ENCODE measurements at places on chromosomes 4 and X. TPM values are rescaled to one million over a fixed set of nuclear protein-coding genes. Genes with fewer than 3 reads are reported as not detected.

RASGEF1B gene
- 28.0 TPM for total RNA-seq

GRCh38 chr4:159227378-159227777 is 124.5 kb downstream of the RAPGEF2 start:
- no peak overlapping the region for H3K27ac ChIP-seq
- no peak overlapping the region for H3K4me3 ChIP-seq
- H3K4me1 ChIP-seq, result no peaks in the 10 kb centered on the region

REELD1 gene
- total RNA-seq, result not detected

GRCh38 chrX:74421740-74422352 is 553 bp downstream of the SLC16A2 start:
- H3K4me3 ChIP-seq, result no peak overlapping the region
- no peak overlapping the region for H3K27ac ChIP-seq
- H3K36me3 ChIP-seq, result no peaks in the 10 kb centered on the region
- peaks cover 5% of the 10 kb centered on the region for H3K27me3 ChIP-seq
- H3K4me1 ChIP-seq, result peaks cover 7% of the 10 kb centered on the region

HSPA4L gene
- total RNA-seq, result not detected

DDX53 gene
- total RNA-seq, result not detected

DNA sequence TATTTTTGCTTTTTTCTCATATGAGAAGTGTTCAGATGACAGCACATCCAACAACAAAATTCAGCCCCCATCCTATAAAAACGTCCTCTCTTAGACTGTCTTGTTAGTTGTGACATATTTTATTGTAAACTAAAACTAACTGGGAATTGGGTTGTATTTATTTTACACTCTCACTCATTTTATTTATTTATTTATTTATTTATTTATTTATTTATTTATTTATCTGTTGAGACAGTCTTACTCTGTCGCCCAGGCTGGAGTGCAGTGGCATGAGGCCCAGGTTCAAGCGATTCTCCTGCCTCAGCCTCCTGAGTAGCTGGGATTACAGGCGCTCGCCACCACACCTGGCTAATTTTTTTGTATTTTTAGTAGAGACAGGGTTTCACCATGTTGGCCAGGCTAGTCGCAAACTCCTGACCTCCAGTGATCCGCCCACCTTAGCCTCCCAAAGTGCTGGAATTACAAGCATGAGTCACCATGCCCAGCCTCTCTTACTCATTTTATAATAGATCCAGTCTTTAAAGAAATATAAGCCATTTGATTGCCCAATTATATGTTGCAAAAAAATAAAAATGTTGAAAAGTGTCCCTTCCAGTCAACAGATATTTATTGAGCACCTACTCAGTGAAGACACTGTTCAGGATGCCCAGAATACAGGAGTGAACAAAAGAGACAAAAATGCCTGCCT is 44.6 kb downstream of the PALLD start:
- peaks cover 3% of the 10 kb centered on the region for H3K27me3 ChIP-seq
- no peaks in the 10 kb centered on the region for H3K4me1 ChIP-seq
- H3K4me3 ChIP-seq, result no peak overlapping the region
- DNase-seq, result no peak
- H3K27ac ChIP-seq, result no peak overlapping the region

DNA sequence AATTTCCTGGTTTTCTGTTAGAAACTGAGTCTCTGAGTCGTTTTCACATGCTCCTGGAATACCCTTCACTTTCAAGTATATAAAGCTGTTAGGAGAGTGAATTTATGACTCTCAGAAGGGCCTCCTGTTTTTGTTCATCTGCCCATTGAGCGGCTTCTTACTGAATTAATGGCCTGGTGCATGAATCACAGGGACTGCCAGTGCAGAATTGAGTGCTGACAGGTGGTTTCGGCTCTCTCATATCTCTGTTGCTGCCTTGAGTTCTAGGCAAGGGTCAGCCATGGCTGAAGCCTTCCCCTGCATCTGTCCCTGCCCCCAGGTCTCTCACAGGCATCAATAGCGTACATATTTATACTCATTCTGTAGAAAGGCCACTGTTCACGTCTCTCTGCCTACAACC is 22.7 kb upstream of the SEPSECS start:
- H3K27ac ChIP-seq, result no peak overlapping the region
- no peaks in the 10 kb centered on the region for H3K4me1 ChIP-seq
- H3K27me3 ChIP-seq, result no peaks in the 10 kb centered on the region
- DNase-seq, result no peak
- no peak overlapping the region for H3K4me3 ChIP-seq
- H3K36me3 ChIP-seq, result no peaks in the 10 kb centered on the region

DNA sequence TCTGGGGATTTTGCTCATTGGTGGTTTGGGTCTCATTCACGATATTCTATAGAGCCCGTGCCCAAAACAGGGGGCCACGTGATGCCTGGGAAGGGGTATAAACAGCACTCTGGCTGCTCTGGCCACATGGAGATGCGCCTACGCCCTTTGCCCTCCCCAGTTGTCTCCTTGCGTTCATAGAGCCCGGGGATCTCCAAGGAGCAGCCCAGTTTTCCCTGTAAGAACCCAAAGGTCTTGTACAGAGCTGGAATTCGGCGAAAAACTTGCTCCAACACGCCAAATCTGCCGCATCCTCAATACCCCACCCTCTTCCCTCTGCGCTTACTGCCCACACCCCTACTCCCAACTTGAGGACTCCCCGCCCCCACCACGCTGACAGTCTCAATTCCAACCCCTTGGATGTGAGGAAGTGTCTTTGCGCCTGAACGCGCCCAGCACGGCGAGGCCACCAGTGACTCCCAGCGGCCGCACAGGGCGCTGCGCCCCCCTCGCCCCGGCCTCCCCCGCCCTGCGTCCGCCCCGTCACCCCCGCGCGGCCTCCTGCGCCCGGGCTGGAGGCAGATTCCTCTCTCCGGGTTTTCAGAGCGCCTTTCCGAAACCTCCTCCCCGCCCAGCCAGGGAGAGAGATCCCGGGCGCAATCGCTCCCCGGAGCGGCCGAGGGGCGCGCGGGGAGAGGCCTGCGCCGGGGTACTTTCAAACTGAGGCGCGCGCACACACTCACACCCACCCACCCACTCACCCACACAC is at the start of gene NHS:
Gene NHS (plus strand): TSS at position 582 of the 748 bp plus-strand sequence. CDS start 558 bp downstream, outside the sequence.
- no peak within 1 kb of the TSS for H3K4me3 ChIP-seq
- DNase-seq, result no peak
- no peaks in the 10 kb centered on the region for H3K27me3 ChIP-seq
- no peaks in the 10 kb centered on the region for H3K36me3 ChIP-seq

GRCh38 chr4:82380831-82381230 is 7.0 kb upstream of the HNRNPD start:
- H3K27ac ChIP-seq, result no peak overlapping the region
- DNase-seq, result no peak
- peaks cover 2% of the 10 kb centered on the region for H3K27me3 ChIP-seq
- peaks cover 5% of the 10 kb centered on the region for H3K4me1 ChIP-seq

RPL34 gene
- total RNA-seq, result 2,139 TPM

- no peak overlapping the region for H3K4me3 ChIP-seq
- H3K27me3 ChIP-seq, result no peaks in the 10 kb centered on the region
- no peaks in the 10 kb centered on the region for H3K36me3 ChIP-seq
- no peak overlapping the region for H3K27ac ChIP-seq
- H3K4me1 ChIP-seq, result no peaks in the 10 kb centered on the region
These were observed 48.5 kb downstream of the APOOL start for GRCh38 chrX:85052205-85052604.

MAGEC1 gene
- total RNA-seq, result not detected

DNA sequence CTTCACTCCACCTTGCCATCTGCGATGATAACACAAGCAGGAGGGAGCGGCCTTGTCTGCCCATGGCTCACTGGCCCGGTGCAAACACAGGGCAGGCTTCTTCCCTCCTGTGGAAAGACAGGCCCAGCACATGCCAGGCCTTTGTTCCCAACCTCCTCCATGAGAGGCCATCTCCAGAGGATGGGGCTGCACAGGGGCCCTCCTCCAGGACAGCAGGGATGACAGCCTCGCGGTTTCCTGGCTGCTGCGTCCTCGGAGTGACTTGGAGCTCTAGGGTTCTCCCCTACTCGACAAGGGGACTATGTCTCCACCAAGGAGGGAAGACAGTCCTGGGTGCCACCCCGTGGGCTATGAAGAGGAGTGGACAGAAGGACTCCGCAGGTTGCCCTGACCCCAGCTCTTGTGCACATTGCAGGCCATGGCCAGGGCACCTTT is 21.8 kb downstream of the RNF212 start:
- no peaks in the 10 kb centered on the region for H3K36me3 ChIP-seq
- no peak for DNase-seq
- H3K27me3 ChIP-seq, result no peaks in the 10 kb centered on the region
- H3K4me1 ChIP-seq, result no peaks in the 10 kb centered on the region
- H3K27ac ChIP-seq, result no peak overlapping the region

- no peak overlapping the region for H3K4me3 ChIP-seq
- no peak for DNase-seq
- no peak overlapping the region for H3K27ac ChIP-seq
- no peaks in the 10 kb centered on the region for H3K36me3 ChIP-seq
These were observed 336.2 kb downstream of the ZNF674 start for GRCh38 chrX:46209037-46209436.

GRCh38 chr4:55107054-55107453 is 18.3 kb downstream of the KDR start:
- no peak overlapping the region for H3K27ac ChIP-seq
- DNase-seq, result no peak
- no peak overlapping the region for H3K4me3 ChIP-seq

All from CD4-positive, CD25-positive, alpha-beta regulatory T cell (primary cell).